ENCODE measurements at places on chromosomes 6 and 20.
A peak's percentile ranks its signal among the peaks of the same experiment; 100 is the strongest.

GRCh38 chr6:111267764-111268333, 180.5 kb downstream of the SLC16A10 start:
- DNase-seq = no peak

- no peak for DNase-seq
Measured at GRCh38 chr6:104321301-104321700, 538.4 kb downstream of the HACE1 start.

DNA sequence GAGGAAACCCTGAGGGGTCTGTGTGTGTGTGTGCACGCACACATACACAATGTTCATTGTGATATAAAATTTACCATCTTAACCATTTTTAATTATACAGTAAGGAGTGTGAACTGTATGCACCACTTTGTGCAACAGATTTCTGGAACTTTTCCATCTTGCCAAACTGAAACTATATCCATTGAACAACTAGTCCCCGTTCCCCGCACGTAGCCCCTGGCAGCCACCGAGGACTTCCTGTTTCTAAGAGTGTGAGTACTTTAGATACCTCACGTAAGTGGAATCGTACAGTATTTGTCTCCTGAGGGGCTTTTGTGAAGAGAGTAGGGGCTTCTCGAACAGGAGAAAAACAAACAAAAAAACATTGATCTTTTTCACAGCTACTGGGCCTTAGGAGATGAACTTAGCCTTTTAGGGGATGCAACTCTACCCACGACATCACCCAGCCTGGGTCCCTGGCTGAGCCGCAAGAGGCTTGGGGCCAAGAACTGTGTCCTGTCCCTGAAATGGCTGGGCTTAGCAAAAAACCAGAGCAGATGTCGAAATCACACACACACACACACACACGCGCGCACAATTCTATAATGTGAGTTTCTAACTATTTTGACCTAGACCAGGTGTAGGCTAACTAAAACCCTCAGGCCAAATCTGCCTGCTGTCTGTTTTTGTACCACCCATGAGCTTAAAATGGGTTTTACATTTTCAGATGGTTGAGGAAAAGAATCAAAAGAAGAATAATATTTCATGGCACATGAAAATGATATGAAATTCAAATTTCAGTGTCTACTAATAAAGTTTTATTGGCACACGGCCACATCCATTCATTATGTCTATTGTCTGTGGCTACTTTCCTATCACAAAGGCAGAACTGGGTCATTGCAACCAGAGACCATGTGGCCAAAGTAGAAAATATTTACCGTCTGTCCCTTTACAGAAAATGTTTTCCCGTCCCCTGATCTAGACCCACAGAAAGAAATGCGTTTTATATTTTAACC, 144.2 kb downstream of the EYA2 start:
- DNase-seq = no peak

GRCh38 chr20:5000263-5001173, 792 bp downstream of the SLC23A2 start:
- DNase-seq = no peak

GRCh38 chr6:14467591-14467990, 350.0 kb downstream of the CD83 start:
- no peak for DNase-seq

- no peak for DNase-seq
Measured at GRCh38 chr6:106511288-106512047, 117.8 kb downstream of the RTN4IP1 start.

DNA sequence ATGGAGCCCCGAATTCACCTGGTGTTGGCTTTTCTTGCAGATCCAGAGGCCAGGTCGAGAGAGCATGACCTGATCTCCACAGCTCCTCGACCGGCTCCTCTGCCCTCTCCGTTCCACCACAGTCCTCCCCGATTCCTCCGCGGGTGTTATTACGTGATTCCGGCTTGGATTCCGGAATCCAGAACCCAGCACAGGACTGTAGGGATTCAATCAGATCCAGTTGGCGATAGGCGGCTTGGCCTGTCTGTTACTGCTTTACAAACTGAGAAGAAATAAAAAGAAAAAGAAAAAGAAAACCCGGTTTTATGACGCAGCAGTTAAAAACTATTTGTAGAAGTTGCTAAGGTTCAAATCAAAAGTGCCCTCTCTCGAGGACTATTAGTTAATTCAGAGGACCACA, 222.7 kb downstream of the EYA2 start:
- DNase-seq = no peak

- DNase-seq = no peak
Measured at GRCh38 chr6:117771403-117771802, 96.1 kb downstream of the NUS1 start.

GRCh38 chr20:52830598-52830997, 141.6 kb upstream of the TSHZ2 start:
- no peak for DNase-seq

- no peak for DNase-seq
Measured at GRCh38 chr6:63368347-63368746, 48.6 kb upstream of the LGSN start.

DNA sequence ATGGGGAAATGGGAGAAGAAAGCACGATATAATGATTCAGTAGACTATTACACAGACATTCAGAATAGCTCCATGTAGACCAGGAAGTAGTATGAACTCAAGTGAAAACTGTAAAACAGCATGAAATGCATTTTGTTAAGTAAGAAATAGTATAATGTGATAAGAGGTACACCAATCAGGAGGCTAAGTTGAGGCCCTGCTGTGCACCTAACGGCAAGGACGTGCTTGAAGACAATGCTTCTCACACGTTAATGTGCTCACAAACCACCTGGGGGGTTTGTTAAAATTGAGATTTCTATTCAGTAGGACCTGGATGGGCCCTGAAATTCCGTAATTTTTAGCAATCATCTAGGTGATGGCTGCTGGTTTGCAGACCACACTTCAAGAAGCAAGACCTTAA, 178.9 kb upstream of the SULF2 start:
- no peak for DNase-seq

DNA sequence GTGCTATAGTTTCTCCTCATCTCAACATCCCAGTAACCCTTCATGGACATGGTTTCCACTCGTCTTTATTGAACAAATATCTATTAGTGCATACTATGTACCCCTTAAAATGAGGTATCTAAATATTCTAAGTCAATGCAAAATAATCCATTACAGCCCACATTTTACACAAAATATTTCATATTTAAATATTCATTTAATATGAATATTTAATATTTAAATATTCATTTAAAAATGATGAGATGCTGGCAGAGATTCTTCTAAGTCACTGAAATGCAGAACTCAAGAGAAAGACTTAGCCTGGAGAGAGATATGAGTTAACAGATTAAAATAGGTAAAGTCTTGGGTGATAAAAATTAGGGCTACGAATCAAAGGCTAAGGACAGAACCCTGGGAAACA, 17.9 kb downstream of the EPB41L2 start:
- no peak for DNase-seq

DNA sequence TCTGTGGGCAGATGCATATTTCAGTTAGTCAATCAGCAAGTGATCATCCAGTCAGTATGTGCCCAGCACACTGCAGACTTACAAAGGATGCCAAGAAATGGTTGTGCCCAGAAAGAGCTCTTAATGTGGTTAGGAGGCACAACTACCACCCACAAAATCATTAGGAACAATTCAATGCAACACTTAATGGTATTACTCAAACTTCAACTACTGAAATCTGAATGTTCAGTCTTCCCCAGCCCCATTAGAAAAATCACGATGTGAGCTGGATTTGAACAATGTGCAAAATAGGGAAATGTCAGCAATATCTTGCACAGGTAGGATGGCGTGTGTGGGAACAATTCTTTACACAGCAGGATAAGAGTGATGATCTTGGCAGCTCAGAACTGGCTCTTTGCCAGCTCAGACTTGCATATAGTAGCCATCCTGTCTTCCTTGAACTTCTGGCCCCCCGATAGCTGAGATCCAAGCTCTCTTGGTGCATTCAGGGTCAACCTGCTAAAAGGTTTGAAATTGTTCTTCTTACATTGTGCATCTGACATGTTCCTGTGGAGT, 556.7 kb upstream of the HTR1E start:
- no peak for DNase-seq

GRCh38 chr6:160955508-160956295, 35.9 kb upstream of the MAP3K4 start:
- no peak for DNase-seq

- DNase-seq = no peak
Measured at GRCh38 chr6:43982084-43982625, 145.1 kb downstream of the MRPL14 start.

DNA sequence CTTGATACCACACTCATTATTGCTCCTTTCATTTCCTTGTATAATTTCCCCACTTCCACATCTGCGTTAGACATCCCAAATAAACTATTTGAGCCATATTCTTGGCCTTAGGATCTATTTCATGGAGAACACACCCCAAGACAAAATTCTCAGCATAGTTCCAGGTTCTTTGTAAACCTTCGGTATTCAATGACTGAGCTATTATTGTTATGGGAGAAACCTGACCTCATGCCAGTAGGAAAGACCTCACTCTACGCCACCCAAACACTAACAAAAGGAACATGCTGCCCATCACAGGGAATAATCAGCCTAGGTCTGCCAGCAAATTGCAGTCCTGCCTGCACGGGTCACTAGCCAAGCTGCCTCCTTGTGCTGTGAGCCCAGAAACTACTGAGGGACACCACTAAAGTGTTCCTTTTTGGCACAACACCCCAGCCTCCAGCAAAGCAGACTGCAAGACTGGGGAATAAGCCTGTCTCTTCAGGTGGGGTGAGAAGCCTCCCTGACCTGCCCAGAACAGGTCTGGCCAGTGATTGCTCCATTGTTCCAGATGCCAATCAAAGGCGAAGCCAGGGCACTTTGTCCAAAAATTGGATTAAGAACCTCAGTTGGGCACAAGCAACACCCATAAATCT, 371.8 kb downstream of the MAFB start:
- DNase-seq = no peak

- DNase-seq = no peak
Measured at GRCh38 chr6:136335736-136336363, 46.2 kb upstream of the BCLAF1 start.

GRCh38 chr6:132748446-132748845, 9.3 kb downstream of the VNN2 start:
- DNase-seq = no peak

DNA sequence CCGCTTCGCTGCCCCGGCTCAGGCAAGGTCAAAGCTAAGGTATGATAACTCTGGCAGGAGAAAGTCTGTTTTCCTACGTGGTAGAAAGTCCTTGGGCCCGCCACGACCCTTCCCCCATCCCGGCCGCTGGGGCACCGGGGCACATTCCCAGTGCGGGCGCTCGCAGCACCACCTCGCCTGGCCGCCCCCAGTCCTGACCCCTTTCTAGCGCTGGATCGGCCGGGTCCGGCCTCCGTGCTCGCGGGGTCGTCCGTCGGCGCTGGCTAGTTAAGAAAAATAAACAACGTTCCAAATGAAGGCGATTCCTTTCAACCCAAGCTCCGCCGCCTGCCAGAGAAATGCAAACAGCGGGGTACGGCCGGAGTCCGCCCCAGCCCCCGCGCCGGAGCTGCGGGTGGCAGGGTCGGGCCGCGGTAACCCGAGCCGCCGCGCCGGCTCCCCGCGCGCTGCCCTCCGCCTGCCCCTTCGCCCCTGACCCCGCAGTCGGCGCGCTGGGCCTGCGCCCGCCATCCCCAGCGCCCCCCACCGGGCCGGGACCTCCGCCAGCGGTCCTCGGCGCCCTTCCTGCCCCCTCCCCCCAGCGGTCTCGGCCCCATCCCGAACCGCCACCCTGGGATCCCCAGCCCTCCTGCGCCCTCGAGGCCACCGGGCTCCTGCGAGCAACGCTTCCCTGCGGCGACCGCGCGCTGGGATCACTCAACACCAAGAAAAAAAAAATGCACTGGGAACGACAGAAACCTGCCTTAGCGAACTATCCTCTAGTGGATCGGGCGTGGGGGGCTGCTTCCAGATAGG, 37.6 kb downstream of the NCR2 start:
- no peak for DNase-seq

DNA sequence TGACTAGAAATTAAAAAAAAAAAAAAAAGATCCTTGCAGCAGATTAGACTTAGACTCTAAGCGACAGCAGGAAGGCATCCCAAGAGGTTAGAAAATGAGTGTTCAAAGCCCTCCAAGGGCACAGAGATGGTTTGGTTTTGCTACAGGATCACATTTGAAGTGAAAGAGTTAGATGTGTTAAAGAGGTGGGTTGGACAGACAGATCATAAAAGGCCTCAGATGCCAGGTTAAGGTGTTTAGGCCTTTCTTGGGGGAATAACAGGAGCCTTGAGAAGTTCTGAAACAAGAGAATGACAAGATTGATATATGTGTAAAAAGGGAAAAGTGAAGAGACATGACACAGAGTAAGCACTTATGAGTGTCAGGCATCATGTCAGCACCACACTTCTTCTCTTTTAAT, 107.5 kb downstream of the FYN start:
- no peak for DNase-seq

GRCh38 chr20:25237610-25238318, 10.1 kb upstream of the PYGB start:
- DNase-seq = peak; percentile 65
